ENCODE measurements at places on chromosomes 4 and X.

- DNase-seq, result no peak
These were observed 3.4 kb upstream of the NKX6-1 start for GRCh38 chr4:84502333-84502954.

DNA sequence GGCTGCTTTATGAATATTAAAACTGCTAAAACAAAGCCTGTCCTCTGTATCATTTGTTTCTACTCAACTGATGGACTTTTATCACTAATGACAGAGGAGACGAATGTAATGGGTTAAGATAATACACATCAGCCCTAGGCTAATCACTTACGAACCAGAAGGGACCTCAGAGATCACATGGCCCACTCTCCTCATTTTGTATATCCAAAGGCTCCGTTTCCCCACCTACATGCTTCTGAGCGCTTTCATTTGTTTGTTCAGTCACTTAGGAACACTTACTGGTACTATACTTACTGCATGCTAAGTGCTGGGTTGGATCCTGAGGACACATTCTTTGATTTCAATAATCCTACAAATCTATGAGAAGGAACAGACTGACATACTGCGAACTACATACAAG, 169.3 kb downstream of the CEP135 start:
- no peak for DNase-seq

GRCh38 chr4:7044137-7044930, 1.2 kb downstream of the TADA2B start:
- no peak for DNase-seq

- no peak for DNase-seq
These were observed 27.2 kb upstream of the FMR1NB start for GRCh38 chrX:147953976-147954375.

DNA sequence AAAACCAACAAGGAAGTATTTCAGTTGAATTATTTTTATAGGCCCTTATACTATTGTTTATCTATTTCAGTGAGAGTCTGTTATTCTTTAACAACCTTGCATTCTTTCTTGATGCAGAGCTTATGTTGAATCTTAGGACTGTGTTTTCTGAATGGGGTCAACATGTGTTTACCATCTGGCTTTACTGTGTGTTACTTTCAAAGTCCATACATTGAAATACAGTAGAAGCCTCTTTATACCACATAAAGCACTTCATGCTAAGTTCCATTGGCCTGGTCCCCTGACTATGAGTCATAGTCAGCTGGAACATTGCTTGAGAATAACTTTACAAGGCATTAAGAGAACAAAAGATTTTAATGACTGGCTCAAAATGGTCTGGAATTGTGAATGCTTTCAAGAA, 152.6 kb downstream of the GASK1B start:
- DNase-seq, result no peak

GRCh38 chr4:187006189-187006618, 282.5 kb upstream of the FAT1 start:
- no peak for DNase-seq

DNA sequence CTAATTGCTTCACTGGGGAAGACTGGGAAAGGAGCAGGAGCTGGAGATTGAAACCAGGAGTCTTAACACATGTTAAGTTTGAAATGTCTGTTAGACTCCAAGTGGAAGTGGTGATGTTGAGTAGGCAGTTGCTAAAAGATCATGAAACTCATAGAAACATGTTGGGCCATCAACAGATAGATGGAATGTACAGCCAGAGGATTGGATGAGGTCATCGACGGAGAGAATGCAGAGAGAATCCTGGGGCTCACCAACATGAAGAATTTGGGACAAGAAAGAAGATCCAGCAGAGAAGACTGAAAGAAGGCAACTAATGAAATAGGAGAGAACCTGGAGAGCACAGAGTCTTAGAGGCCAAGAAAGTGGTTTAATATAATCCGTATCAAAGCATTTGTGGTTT, 19.4 kb upstream of the TSPAN5 start:
- DNase-seq, result no peak

DNA sequence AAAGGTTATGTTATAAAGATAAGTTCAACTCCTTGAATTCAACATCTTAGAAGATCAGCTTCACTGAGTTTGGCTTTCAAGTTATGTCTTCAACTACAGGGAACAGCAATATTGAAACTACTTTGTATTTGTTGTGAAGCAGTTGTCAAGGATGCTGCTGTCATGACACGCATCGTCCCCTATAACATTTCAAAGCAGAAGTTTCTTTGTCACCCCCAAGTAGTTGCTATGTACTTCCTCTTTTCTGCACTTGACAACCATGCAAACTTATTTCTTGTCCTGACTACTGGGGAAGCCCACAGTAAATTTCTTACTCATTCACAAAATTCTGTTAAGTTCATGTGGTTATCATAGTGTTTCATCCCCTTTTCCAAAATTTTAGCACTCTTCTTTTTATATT, 14.3 kb downstream of the ANTXR2 start:
- DNase-seq, result no peak

GRCh38 chr4:116664198-116664597, 421.2 kb downstream of the TRAM1L1 start:
- no peak for DNase-seq

DNA sequence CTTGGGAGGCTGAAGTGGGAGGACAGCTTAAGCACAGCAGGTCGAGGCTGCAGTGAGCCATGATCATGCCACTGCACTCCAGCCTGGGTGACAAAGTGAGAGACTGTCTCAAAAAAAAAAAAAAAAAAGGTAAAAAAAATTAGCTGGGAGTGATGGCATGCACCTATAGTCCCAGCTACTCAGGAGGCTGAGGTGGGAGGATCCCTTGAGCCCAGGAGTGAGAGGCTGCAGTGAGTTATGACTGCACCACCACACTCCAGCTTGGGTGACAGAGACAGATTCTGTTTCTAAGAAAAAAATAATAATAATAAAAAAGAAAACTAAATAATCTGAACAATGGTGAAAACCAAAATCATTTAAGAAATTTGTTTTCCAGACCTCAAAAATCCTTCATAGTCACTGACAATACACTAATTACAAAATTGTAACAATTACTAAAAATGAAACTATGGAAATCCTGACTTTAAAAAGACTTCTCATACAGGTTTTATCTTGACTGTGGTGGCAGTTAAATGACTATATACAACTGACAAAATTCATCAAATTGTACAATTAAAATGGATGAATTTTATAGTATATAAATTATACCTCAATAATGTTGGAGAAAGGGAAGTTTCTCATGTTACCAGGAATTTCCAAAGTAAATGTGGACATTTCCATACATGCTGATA, 31.3 kb downstream of the PHF8 start:
- DNase-seq, result no peak

DNA sequence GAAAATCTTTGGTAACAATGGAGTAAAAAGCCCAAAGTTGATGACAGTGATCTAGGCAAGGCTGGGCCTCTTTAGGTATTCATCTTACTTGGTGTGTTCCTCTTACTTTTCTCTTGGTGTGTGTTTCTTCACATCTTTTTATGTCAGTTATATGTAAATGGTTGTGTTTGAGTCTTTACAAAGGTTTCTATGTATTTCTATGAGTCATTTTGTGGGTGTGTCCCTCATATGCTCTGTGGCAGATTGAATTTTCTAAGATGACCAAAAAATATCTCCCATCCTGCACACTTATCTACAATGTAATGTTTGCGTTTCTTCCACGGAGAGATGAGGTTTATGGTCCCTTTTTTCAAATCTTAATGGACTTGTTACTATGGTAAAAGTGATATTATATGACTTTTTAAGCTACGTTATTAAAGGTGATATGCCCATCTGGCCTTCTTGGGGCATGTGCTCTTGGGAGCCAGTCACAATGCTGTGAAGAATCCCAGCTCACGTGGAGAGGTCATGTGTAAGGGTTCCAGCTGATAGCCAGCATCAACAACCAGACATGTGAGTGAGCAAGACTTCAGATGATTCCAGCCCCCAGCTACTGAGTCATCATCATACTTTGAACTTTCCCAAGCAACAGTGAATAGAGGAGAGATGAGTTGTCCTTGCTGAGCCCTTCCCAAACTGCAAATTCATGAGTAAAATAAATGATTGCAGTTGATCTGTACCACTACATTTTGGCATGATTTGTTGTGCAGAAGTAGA, 126.9 kb downstream of the CBLL2 start:
- no peak for DNase-seq

GRCh38 chr4:120864969-120865368, 57.6 kb downstream of the PRDM5 start:
- no peak for DNase-seq

GRCh38 chrX:34586936-34587335, 70.1 kb downstream of the TMEM47 start:
- DNase-seq, result no peak

Data from activated T-cell treated with anti-CD3 and anti-CD28 coated beads, Interleukin-2, amount 50 U/mL, for 24 hours (primary cell).